ENCODE measurements at places on chromosomes 12 and 14.
A peak's percentile ranks its signal among the peaks of the same experiment; 100 is the strongest.

DNA sequence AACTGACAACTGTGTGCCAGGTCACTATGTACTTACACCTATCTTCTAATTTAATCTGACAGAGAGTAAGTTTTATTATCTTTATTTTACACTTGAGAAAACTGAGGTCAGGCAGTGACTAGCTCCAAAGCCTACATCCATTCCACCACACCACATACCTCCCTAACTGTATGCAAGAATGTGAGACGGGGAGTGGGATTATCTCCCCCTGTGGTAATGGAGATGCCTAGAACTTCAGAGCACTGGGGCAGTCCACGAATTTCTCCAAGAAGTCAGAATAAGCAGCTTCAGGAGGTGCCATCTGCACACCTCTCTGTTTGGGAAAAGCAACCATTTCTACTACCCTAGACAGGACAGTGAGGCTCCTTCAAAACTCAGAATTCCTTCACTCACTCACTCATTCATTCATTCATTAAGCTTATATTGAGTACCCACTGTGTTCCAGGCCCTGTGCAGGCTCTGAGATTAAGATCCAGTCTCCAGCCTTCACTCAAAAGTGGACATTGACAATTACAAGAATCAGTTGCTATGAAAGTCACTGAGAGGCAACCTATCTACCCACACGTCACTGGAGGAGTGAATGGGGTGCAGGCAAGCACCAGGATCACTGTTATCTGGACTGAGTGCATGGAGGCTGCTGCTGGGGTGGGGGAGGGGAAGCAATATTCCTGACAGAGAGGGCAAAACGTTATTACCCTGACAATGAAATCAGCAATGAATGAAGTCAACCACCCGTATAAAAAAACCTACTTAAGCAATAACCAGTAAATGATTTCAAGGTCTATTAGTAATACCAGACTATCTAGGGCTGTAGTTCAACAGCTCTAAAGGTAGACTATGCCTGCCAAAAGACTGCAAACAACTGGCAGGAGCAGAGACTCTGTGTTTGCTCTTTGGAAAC lies 18.0 kb downstream of the SLC7A7 start:
- no peak for DNase-seq

DNA sequence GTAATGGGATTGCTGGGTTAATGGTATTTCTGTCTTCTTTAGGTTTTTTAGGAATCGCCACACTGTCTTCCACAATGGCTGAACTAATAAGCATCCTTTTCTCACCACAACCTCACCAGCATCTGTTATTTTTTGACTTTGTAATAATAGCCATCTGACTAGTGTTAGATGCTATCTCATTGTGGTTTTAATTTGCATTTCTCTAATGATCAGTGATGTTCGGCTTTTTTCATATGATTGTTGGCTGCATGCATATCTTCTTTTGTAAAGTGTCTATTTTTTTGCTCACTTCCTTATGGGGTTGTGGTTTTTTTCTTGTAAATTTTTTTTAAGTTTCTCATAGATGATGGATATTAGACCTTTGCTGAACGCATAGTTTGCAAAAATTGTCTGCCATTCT lies 377.9 kb downstream of the GALC start:
- DNase-seq, result no peak

- DNase-seq, result no peak
These were observed 16.9 kb downstream of the DHRS2 start for GRCh38 chr14:23653051-23653450.

- DNase-seq, result no peak
These were observed 45.8 kb upstream of the HOXC13 start for GRCh38 chr12:53892762-53893395.

- no peak for DNase-seq
These were observed 187.4 kb downstream of the TTC7B start for GRCh38 chr14:90628825-90629224.

DNA sequence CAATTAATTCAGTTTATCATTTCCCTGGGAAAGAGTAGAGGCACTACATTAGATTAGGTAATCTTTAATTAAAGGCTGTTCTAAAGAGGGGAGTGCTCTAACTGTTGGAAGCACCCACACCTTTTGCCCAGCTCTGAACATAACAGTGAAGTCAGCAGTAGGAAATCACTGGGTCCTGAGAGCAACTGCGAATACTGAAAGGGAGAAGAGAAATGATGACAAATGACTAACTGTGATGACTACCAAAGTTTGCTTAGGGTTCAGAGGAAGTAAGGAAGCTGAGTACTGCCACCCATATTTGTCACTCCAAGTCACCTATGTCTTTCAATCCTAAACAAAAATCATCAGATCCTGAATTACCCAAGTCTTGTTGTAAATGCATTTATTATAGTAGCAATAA lies 140.6 kb downstream of the EPS8 start:
- no peak for DNase-seq

DNA sequence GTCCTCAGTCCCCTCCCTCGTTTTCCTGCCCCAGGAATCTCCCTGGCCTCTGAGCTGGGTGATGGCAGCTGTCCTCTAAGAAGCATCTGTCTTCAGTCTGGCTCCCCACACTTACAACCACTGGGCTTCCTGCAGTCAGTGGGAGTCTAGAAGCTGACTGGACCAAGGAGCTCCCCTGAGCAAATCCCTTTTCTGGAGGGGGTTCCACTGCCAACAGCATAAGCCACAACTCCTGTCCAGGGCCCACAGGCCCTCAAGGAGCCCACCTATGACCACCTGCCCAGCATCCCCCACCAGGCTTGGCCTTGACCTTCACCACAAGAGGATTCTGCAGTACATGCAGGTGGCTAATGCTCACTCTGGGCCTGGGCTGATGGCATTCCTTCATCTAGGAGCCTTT lies 4.1 kb downstream of the RDH16 start:
- peak; percentile 49 for DNase-seq

DNA sequence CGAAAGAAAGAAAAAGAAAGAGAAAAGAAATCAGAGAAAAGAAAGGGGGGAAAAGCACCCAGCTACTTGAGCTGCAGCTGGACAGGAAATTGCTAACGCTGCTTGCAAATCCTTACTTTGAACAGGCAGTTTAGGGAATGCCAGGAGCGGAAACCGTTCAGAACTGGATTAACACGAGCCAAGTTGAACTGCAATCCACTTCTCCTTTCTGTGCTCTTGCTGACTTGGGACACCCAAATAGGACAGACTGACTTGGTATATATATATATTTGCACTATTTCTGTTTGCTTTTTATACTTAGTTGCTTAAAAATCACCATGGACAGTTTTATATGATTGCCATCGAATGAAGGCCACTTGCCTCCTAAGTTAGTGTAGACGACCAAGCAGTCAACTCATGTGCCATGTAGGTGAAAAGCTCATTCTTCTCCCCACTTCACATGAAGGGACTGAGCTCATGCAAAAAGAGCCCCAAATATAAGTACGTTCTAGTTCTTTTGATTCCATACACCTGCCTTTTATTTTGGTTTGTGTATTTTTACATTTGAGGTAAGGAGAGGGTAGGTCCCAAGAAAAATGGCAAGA lies 5.5 kb downstream of the DUSP6 start:
- DNase-seq, result no peak

DNA sequence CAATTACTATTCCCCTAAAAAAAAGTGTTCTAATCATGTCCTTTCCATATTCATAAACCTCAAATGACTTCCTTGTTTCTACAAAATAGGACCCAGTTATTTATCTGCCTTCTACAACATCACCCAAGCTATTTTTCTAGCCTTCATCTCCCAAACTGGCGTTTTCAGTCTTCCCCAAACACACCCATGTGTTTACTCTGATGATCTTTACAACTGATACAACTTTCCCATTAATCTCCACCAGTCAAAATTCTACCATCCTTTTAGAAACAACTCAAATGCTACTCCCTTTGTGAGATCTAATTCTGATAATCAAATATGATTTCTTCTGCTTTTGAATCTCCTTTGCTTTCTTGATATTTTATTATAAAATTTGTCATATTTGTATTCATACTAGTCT lies 114.5 kb downstream of the DUSP6 start:
- no peak for DNase-seq

GRCh38 chr14:76154539-76155126 lies 2.9 kb downstream of the GPATCH2L start:
- DNase-seq, result no peak

DNA sequence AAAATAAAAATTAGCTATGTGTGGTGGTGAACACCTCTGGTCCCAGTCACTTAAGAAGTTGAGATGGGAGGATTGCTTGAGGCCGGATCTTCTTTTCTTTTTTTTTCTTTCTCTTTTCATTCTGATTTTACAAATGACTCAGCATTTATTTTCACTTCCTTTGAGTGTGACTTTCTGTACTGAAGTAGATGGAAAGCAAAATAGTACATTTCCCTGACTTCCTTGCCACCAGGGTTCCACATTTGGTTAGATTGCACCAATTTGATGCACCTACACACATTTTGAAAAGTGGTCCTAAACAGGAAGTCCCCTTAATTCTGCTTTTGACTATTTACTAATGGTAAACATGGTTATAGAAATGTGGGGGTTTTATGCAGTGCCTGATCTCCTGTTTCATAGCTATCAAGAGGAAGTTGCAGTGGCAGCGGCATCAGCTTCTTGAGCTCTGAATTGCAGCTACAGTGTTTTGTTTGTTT lies 13.0 kb upstream of the LEMD3 start:
- no peak for DNase-seq

DNA sequence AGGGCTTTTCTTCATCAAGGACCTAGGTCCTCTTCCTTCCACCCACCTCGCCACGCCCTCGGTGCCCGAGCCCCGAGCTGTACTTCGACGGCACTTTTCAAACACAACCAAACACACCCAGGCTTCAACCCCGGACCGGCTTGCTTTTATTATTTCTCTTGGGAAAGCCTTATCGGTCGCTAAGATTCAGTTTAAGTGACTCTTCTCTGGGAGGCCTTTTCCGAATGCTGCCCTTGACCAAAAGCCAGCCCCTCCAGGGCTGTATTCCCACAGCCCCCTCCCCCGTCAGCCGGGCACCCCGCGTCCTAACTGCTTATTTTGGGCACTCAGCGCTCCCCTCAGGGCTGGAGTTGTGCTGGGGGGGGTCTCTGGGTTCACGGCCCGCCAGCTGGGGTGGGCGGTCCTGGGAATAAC lies 644 bp upstream of the PPP4R4 start:
- DNase-seq, result no peak

DNA sequence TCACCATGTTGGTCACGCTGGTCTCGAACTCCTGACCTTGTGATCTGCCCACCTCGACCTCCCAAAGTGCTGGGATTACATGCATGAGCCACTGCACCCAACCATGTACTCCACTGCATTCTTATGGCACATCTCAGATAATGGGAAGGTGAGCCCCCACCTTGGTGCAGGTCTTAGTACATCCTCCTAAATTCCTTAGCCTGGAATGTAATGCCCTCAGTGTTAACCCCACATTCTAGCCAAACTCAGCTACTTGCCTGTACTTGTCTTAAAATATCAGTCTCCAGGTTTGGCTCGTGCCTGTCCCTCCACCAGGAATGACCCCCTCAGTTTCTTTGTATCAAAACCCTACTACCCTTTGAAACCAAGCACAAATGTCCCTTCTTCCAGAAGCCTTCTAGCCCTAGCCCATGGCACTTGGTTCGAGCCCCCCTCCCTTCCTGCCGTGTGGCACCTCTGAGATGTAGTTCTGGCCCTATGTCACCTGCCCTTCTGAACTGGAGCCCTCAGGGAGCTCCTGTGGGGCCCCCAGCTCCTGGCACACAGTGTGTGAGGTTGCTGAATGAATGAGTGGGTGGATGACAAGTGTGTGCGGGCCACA lies 8.4 kb downstream of the KCNH3 start:
- DNase-seq, result no peak

GRCh38 chr12:50589650-50590435 lies 85.1 kb downstream of the DIP2B start:
- DNase-seq, result no peak

- no peak for DNase-seq
These were observed 46.7 kb downstream of the SLC4A8 start for GRCh38 chr12:51471111-51471864.

GRCh38 chr12:106978035-106978800 lies 8.7 kb downstream of the MTERF2 start:
- DNase-seq, result no peak

DNA sequence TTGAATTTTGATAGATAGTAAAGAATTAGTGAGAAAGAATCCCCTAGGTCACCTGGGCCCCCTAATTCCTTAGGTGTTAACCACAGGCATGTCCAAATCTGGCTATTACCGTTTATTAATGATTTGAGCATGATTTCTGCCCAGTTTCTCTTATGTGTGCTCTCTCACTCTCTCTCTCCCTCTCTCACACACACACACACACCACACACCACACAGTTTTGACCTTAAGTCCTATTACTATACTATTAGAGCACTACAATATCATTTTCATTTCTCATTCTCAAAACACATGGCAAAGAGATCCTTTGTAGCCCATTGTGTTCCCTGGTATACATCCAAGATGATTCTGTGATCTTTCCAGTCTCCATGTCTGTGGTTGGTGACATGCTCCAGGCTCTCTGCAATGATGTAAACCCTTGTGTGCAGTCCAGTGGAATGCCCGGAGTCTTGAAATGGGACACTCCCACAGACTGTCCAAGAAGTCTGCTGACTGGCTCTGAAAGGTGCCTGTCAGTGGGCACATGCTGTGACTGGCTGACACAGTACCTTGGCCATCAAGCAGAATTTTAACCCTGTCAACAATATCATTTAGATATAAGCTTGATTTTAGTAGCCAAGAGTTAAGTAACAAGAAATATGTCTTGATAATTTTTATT lies 96.2 kb downstream of the FIGNL2 start:
- no peak for DNase-seq

- no peak for DNase-seq
These were observed 9.4 kb upstream of the CIPC start for GRCh38 chr14:77088645-77089044.

DNA sequence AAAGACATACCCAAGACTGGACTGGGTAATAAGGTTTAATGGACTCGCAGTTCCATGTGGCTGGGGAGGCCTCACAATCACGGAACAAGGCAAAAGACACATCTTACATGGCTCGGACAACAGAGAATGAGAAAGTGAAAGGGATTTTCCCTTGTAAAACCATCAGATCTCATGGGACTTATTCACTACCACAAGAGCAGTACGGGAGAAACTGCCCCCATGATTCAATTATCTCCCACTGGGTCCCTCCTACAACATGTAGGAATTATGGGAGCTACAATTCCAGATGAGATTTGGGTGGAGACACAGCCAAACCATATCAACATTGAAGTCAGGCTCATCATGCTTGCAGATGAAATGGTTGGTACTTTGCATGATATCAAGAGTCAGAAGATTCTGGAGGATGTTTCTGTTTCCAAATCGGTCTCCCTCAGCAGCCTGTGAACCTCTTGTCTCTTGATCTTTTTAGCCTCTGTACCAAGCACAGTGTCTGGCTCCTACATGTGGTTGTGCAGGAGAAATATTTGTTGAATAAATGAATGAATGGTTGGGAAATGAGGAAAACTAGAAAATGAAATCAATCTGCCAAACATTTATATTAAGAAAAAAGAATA lies 98.6 kb downstream of the VRK1 start:
- no peak for DNase-seq

DNA sequence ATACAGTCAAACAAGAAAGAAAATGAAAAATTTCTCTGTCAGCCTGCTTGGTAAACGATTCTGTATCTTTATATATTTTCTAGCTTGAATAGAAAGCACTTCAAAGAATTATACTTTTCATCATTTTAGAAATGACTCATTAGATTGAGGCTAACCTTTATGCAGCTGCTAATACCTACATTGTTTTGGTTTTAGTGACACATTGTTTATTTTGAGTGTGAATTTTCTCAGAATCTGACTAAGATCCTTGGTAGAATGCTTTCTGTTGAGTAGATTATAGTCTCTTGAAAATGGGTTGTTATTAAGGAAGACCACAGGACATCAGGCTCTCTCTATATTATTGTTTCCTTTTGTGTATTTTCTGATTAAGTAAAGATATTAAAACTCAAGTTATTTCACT lies at the start of gene PMCH:
TSS of gene PMCH (minus strand) at position 45 of the 400 bp plus-strand sequence. CDS start 63 bp downstream, outside the sequence.
- no peak for DNase-seq

GRCh38 chr14:89519040-89519439 lies 102.0 kb upstream of the FOXN3 start:
- DNase-seq, result no peak

All from vagina (tissue), 2 donors.